Stimulated activated CD8-positive, alpha-beta memory T cell treated with anti-CD3 and anti-CD28 coated beads, Interleukin-2, amount 100 ng/mL, for 1 hour (primary cell): ENCODE measurements at places on chromosomes 16 and 17.

DNA sequence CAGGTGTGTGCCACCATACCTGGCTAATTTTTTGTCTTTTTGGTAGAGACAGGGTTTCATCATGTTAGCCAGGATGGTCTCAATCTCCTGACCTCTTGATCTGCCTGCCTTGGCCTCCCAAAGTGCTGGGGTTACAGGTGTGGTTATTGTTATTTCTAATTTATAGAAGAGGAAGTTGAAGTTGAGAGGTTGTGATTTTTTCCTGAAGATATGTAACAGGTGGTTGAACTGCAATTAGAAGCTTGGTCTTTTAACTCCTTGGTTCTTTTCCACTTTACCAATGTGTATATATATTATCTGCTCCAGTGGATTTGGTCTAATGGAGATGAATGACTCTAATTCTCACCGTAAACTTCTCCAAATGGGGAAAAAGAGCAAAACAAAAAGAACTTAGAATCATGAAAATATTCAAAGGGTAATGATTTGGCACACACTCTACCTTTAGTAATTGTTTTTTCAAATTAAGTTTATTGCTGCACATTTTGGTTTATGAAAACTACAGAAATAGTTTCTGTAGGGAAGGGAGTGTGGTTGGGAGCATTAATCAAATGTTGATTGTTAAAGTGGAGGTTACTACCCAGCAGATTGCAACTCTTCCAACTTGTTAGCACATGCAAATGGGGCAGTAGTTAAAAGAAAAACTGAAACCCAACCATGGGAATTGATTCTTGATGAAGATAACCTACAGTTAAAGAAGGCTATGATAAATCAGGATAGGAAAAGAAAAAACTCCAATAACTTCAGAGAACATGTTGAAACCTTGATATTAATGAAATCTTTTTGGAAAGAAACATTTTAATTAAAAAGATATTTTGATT is 1.8 kb upstream of the KRT10 start:
- DNase-seq, result no peak

GRCh38 chr17:13228225-13228624 is 210.4 kb upstream of the ELAC2 start:
- DNase-seq, result no peak

DNA sequence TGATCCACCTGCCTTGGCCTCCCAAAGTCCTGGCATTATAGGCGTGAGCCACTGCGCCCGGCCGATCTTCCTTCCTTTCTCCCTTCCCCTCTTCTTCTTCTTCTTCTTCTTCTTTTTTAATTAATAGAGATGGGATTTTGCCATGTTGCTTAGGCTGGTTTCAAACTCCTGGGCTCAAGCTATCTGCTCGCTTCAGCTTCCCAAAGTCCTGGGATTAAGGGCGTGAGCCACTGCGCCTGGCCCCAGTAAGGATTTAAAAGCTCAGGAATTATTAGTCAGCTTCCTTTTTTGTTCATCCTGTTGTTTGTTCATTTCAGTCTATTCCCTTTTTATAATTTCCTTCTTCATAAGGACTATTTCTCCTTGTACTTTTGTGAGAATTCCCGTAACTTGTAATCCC is 32.7 kb upstream of the LRRC37A start:
- DNase-seq, result no peak

DNA sequence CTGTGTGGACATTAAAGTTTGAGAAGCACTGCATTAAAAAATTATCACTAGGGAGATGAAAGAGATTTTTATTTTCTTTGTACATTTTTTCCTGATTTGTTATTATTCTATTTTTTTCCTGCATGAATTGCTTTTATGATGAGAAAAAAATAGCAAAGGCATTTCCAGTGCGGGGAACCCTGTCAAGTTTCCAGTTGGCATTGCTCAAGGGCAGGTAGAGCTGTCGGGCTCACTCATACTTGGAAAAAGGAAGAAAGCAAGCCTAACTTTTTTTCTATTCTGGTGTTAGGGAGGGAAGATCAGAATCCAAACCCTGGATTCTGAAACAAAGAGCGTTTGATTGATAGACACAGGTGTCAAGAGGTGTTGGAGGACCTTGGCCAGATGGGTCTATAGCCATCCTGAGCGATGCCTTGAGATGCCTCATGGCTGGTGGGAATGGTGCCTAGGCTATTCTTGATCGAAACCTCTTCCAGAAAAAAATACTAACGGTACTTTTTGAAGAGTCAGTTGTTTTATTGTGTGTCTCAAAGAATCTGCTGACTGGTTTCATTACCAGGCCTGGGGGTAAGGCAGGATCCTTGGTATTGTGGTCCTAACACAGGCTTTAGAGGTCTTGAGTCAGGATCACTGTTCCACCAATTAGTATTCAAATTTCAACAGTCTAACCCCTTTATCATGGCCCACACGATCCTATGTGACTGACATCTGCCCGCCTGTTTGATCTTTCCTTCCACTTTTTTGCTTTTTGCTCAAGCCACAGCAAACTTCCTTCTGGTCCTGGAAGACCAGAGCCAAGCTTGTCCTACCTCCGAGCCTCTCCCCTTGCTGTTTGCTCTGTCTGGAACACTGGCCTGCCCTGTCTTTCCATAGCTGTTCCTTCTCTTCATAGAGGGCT is 20.1 kb downstream of the SNX29 start:
- no peak for DNase-seq

DNA sequence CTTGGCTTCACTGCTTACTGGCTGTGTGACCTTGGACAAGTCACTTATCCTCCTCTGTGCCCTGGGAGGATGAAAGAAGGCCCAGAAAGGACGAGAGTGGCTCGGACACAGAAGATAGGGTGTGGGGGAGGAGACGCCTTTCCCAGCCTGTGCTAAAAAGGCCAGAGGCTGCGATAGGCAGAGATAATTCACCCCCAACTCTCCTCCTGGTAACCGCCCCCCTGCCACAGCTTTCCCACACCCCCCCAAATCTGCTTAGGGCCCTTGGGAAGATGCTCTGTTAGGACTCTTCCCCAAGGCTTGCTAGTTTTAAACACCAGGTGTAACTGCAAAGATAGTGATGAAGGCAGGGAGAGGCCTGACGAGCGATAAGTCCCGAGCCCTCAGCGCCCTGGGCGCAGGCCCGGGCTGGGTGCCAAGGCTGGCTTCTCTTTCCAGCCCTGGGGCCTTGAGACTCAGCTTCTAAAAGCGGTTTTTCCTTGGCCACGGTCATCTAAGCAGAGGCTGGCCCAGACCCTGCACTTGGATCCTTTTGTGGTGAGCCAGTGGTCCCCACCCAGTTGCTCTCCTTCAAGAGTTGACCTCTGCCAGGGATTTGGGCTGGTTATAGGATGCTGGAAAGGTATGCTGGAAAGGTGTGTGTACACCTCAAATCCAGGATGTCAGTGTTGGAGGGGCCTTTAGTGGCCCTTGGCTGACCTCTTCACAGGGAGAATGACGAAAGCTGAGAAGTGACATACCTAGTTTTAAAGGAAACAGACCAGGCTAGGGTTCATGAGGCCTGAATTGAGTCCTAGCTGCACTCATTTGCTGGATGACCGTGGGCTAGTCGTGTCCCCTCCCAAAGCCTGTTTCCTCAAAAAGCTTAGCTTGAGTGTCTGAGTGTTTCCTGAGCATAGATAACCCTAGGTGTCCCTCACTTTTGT is 3.4 kb upstream of the PPP1R9B start:
- no peak for DNase-seq

- DNase-seq, result no peak
Observed at GRCh38 chr16:10812312-10813098, 6.1 kb downstream of the TVP23A start.

GRCh38 chr16:30399435-30400186 is 4.4 kb downstream of the ZNF48 start:
- DNase-seq, result no peak

DNA sequence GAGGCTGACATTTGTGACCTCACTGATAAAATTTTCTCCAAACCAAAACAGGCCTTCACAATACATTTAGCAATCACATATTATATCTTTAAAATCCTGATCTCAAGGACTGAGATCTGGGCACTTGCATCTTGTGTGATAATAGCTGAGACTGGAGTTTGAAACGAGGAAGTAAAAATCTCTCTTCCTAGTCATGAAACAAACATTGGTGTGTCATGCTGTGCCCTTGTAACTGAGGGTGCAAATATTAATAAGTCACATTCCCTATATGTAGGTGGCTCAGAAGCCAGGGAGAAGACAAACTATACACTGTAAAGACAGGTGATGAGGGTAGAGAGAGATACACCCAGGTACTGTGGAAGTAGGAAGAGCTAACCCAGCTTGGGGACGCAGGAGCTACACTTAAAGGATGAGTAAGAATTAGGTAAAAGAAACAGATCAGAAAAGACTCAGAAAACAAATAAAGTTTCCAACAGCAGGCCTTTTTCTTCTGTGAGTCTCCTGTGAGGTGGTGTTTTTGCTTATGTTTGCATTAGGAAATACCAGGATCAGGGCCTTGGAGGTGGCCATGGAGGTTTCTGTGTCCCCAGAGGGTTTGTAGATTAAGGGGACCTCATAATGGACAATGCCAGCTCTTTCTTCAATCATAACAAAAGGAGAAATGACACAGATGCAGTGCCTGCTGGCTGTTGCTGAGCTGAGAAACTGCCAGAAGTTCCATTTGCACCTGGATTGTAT is 335.7 kb downstream of the GRIN2A start:
- no peak for DNase-seq

DNA sequence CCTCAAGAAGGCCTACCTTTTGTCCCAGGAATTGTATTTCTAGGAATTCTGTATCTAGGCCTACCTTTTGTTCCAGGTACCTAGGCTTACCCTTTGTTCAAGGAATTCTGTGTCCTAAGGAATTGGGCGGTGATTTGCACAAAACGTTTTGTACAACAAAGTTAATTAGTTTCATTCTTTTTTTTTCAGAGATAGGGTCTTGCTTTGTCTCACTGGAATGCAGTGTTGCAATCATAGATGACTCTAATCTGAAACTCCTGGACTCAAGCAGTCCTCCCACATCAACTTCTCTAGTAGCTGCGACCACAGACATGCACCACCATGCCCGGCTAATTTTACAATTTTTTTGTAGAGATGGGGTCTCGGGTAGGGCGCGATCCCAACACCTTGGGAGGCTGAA is 7.0 kb downstream of the CDR2L start:
- DNase-seq, result no peak

- DNase-seq, result no peak
Observed at GRCh38 chr17:42399121-42399520, 10.9 kb upstream of the STAT3 start.

DNA sequence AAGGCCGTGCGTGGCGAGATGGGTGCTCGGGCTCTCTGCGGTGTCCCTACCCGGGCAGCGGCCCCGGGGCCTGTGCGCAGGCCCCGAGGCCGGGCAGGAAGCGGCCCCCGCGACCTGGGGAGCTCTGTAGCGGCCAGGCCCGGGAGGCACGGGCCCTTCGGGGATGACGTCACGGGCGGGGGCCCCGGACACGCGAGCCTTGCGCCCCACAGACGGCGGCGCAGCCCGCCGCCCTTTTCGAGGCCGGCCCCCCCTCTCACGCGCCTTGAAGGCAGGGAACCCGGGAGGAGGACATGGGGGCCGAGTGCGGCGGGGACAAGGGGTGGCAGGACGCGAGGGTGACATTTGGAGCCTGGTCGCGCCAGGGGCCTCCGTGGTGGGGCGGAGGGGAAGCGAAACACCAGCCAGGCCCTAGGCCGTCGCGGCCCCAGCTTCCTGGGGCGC is 1.1 kb downstream of the RAI1 start:
- DNase-seq, result no peak

DNA sequence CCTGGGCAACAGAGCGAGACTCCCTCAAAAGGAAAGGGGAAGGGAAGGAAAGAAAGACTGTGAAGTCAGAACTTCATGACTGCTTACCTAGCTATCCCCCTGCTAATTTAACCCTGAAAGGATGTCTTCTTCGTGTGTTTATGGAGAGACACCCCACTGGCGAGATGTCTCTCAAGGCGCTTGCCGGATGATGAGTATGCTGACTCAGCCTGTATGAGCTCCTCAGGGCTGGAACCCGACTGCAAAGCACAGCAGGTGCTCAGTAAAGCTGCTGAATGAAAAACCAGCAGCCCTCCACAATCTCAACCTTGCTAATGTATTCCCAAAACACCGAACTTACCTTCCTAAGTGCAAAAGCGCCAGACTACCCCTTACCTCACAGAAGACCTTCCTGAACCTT is 2.3 kb downstream of the ANKFY1 start:
- no peak for DNase-seq

DNA sequence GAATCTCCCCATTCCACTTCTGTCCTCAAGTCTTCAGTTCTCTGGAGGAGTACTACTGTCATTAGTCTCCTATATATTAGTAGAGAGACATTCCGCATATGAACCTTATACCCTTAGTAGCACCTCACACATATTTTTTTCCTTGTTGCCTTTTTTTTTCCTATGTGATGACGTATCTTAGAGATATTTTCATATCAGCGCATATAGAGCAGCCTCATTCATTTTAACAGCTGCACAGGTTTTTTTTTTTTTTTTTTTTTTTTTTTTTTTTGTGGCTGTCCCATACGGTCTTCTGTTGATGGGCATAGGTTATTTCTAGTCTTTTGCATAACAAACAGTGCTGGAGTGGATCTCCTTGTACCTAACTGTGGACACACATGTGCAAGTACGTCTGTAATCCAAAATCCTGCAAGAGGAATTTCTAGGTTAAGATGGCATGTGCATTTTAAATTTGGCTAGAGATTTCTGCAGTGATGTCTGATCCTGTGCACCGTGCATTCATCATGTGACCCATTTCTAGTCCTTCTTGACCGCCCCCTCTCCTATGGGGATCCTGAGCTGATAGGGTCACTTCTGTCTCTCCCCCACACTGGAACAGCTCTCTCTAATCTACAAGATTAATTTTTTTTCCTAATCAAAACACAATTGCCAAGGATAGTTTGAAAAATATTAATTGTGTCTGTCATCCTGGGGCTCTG is 64.8 kb downstream of the PRKCB start:
- no peak for DNase-seq

- no peak for DNase-seq
Observed at GRCh38 chr16:65975049-65975708, 391.3 kb upstream of the CDH5 start.

DNA sequence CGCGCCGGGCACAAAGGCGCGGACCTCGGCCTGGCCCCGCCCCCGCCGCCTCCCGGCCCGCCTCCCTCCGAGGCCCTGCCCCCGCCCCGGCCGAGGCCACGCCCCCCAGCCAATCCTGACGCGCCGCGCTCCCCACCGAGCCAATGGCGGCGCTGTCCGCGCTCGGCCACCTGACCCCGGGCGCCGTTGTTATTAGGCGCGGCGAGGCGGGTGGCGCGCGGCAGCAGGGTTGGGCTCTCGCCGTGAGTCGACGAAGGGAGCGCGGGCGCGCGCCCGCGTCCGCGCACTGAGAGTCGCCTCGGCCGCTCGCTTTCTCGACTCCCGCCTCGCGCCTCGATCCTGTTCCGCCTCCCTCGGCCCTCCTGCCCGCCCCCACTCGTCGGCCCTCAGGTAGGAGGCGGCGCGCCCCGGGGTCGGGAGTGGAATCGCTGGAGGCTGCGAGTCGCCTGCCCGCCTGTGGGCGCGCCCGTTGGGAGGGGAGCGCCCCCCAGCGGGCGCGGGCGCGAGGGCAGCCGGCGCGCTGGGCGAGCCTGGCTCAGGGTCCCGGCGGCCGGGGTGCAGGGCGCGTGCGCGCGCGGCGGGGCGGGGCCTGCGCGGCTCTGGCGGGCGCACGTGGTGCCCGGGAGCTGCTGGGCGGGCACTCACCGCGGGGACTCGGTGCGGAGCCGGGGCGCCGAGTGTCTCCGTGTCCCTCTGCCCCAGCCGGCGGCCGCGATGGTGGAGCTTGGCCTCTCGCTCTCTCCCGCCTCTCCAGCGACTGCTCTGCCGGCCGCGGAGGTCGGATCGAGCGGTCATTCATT is 405 bp upstream of the CBLN1 start:
- DNase-seq, result no peak

GRCh38 chr16:83717308-83717707 is 90.5 kb upstream of the HSBP1 start:
- DNase-seq, result no peak
